Effector memory CD8-positive, alpha-beta T cell (primary cell): ENCODE measurements at places on chromosomes 11 and 22.

GRCh38 chr11:19614370-19614940, 98.2 kb upstream of the NAV2 start:
- DNase-seq = no peak

DNA sequence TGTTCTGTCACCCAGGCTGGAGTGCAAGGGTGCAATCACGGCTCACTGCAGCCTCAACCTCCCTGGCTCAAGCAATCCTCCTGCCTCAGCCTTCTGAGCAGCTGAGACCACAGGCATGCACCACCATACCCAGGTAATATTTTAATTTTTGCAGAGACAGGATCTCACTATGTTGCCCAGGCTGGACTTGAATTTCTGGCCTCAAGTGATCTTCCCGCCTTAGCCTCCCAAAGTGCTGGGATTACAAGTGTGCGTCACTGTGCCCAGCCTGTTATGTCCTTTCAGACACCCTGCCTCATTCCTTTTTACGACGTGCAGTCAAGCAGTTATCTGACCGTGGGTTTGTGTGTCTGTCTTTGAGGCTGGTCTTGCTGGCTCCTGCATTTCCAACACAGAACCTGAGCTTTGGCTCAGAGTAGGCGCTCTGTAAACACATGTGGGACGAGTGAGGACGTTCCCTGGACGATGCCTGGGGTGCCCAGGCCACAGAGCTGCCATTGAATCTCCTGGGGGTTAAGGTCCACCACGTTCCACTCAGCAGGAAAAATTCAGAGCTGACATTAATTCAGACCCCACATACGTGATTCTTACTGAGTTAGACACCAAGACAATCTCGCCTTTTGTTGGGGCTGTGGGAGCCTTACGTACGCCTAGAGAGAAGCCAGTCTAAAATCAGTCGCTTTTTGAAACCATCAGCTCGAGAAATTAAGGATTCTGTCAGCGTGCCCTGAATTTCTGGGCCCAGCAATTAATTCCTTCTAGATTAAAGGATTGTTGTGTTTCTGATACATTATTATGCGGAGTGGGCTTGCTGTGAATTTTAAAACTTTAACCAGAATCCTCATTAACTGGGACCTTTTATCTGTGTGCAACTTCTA, 21.5 kb upstream of the EMID1 start:
- no peak for DNase-seq

GRCh38 chr11:130448416-130449309, at the start of gene ADAMTS15:
Gene ADAMTS15, plus strand, starts transcription at chr11:130448645. Its CDS starts 329 bp downstream, at chr11:130448974.
- DNase-seq = no peak

DNA sequence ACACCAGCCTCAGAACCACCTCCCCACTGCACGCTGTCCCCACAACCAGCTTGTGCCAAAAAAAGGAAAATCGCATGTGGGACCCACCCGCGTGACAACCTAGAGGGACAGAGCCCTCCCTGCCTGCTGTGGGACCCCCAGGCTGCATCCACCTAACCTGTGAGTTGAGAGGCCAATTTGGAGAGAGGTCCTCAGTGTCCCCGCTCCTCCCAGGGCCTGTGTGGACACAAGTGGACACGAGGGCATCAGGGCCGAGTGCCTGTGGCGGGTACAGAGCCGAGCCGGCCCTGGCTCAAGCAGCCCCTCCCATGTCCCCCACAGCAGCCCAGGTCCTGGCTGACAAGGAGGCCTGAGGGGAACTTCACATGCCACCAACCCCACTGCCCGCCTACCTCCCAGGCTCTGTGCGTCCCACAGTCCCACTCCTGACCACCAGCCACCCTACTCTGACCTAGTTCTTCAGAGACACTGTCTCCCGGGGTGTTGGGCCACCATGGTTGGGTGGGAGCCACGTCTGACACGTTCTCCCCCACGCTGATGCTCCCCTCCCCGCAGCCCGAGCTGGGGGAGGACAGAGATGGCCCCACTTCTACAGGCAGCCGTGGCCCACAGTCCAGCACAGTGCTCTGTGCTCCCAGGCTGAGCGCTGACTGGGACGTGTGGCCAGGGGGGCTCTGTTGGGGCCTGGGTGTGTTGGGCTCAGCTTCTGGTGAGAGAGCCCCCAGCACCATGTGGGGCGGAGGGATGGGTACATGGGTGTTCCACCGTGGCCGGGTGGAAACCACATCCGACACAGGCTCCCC, 19.2 kb downstream of the SELENOO start:
- no peak for DNase-seq

DNA sequence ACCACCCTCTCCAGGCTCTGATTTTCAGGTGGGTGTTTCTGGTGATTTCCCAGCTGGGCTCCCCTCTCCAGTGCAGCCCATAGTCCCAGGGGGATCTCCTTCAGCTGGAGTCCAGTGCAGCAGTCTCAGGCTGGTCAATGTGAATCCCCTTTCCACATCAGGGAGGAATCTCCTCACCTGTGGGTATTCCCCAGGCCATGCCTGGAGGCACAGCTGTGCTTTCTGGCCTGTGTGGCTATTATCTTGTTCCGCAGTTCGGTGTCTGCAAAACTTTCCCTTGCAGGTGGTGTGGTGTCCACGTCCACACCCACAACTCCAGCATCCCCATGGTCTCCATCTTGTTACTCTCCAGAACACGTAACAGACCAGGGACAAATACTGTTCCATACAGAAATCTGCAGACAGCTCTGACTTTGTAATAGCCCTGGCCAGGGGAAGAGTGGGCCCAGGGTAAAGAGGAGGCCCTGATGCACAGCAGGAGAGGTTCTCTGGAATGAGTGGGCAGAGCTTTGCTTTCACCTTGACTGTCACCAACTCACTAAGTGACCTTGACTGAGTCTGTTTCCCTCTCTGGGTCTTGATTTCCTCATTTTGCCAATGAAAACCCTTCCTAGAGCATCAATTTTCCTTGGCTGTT, 183.2 kb downstream of the CSNK2A3 start:
- DNase-seq = no peak

- no peak for DNase-seq
These were observed 108.6 kb downstream of the LARGE1 start for GRCh38 chr22:33811686-33812085.

DNA sequence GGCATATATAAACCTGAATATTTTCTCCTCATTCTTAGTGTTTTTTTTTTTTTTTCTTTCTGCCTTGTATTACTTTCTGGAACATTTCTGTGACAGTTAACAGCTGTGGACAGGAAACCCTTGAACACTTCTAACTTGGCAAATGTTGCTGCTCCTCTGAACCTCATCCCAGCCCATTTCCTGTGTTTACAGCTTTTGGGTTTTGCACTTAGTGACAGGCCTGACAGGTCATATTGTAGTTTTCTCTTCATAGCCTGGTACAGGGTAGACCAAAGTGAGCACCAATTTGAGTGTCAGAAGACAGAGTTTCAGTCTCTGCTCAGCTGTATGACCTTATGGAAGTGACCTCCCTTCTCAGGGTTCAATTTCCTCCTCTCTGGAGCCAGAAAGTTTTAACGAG, 91.6 kb downstream of the STIM1 start:
- DNase-seq = peak; percentile 45

DNA sequence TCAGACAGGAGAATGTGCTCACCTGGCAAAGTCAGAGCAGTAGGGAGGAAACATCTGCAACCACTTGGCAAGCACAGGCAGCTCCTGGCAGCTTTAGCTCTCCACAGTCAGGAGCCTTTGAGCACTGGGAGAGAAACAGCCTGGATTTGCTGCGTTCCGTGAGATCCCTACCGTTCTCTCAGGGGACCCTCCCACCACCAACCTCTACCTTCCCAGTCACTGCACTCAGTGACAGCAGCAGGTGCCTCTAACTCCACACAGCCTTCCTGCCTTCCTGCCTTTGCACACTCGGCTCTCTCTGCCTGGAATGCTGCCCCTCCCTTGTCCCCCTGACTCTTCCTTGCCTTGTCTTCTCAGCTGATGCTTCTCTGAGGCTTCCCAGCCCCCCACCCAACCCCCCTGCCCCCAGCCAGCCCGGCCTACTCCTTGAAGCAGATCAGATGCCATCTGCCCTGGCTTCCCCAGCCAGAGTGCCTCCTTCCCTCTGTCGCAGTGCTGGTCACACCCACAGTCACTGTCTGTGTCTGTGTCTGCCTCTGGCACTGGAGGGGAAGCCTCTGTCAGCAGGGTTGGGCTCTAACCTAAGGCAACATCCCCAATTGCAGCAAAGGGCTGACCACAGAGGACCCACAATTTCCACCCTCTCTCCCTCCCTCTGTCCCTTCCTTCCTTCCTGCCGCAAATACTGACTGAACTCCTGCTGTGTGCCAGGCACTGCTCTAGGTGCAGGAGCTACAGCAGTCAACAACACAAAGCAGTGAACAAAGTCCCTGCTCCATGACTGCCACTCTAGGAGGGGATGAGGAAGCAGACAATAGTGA, 14.9 kb upstream of the TSKU start:
- DNase-seq = no peak

DNA sequence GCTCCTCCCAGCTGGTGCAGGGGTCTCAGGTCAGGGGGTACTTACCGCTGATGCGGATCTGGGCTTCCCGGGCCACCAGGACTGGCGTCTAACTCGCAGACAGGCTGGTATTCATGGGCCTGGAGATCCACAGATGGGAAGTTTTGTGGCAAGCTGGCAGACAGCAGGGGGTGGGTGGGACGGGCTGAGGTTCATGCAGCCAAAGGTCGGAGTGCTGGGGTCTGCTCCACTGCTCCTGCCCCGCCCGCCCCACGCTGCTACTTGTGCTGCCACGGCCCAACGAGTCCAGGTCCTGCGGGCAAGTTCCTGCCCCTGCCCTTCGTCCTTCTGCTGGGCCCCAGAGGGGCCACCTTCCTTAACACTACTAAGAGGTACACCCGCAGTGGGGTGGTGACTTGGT, 3.1 kb downstream of the ACY3 start:
- DNase-seq = no peak
